Mesenteric fat pad (tissue), 1 donor: ENCODE measurements at places on chromosomes 1 and 21. TPM values are rescaled to one million over a fixed set of nuclear protein-coding genes. Genes with fewer than 3 reads are reported as not detected.

Gene KLHDC9
- not detected for total RNA-seq

Gene KRTAP12-2
- total RNA-seq, result not detected

DNA sequence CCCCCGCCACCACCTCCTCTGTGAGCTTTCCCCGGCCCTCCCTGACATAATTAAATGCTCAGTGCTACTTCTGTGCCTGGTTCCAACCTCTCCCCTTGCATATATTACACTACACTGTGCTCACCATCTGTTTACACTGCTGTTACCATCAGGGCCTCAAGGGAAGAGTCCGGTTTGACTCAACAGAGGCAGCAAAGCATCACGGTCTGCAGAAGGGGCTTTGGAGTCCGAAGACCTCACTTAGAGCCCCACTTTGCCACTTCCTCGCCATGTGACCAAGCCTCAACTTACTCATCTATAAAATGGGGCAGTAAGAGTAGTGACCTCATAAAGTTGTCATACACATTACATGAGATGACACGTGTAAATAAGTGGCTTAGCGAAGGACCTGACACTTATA, 27.4 kb downstream of the KCNN3 start:
- no peak for DNase-seq

GRCh38 chr1:238135708-238136664, 245.3 kb upstream of the ZP4 start:
- DNase-seq, result no peak

DNA sequence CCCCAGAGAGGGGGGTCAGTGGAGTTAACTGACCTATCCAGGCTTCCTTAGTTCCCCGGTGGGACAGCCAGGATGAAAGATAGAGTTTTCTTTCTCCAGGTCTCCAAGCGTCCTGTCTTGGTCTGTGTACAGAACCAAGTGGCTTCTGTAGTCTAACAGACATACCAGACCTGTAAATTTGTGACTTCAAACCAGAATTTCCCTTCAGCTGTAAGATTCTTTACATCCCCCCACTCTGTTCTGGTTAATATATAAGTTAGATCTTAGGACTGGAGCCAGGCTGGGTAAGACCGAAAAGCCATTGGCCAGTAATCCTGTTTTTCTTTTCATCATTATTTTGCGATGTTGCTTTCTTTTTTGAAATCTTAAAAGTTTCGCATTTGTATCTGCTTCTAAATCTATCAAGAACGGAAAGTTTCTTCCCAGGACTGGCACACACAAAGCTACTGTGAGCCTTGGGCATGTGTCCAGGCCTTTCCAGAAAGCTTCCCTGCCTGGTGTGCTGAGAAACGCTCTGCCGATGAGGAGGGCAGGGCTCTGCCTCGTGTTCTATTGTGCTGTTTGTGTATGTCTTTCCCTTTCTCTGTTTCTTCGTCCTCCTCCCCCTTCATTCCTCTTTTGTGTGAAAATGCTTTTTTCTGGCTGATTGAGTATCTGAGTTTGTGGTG, 72.3 kb downstream of the RGL1 start:
- no peak for DNase-seq

GRCh38 chr1:118151312-118151937, 33.6 kb downstream of the SPAG17 start:
- DNase-seq, result no peak

GRCh38 chr1:96715482-96715881, 6.1 kb upstream of the PTBP2 start:
- no peak for DNase-seq
